ENCODE measurements at places on chromosomes 4 and X.
A peak's percentile ranks its signal among the peaks of the same experiment; 100 is the strongest.

DNA sequence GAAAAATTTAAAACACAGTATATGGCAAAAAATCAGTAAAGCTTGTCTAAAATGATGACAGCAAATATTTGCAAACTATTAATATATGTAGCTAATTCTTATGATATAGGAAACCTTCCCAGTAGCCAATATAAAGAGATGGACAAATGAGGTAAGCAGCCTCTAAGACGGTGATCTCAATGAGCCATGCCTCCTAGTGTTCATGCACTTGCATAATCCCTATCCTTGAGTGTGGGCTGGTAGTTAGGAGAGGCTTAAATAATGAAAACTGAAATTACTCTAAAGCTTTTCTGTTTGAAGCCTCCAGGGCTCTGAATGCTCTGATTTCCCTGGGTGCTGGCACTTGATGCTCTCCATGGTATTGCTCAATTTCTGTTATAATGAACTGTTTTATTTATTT is 24.6 kb upstream of the ARMCX4 start:
- DNase-seq = no peak

DNA sequence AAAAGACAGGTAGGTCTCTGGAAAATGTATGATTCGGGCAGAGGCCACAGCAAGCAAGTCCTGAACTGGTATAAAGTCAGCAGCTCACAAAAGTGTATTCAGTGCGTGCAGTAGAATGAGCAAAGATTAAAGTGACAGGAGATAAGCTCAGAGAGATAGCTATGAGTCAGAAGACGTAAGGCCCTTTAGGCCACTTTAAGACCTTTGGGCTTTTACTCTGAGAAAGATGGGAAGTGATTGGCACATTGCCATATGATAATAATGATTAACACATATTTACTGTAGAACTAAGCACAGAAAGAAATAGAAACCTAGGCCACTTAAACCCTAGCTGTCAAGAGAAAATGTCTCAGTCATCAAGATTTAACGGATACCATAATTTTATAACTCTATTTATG is 51.7 kb downstream of the TBCK start:
- no peak for DNase-seq

DNA sequence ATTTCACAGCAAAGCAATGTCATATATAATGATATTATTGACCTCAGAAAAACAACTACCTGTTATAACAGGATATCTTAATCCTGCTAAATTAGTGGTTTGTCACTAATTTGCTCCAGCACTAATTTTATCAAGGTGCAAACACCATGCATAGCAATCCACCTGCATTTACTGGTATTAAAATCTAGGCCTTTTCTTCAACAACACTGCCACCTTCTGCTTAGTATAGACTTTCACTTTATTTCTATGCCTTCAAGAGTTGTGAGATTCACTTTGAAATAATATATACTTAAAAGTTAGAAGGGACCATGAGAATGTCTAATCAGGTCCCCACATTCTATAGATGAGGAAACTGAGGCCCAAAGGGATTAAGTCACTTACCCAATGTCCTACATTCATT is 82.1 kb upstream of the IQCM start:
- DNase-seq = no peak

DNA sequence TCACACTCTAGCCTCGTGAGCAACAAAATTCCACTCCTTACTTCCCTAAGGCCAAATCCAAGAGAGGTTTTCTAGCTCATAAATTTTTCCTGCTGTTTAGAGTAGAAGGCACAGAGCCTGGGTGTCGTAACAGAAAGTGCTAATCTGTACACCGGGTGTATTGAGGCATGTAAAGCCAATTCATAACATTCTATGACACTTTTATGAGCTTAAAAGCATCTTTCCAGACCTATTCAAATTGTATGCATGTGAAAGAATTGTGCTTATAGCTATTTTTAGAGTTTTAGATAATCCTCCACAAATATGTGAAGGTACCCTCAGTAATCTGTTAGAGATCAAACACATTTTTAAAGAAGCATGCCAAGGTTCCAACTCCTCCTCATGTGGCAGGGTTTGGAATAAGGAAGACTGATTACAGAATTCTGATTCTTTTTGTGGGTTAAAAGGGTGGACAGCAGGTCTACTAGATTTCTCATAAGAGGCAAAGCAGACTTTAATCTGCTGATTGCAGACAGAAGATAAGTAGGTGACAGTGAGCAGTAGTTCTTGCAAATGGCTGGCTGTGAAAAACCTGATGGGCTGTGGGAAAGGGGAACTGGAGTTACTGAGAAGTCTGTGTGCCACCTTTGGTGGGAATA is 25.5 kb upstream of the LRCH2 start:
- DNase-seq = no peak

- no peak for DNase-seq
These were observed 114.4 kb downstream of the ZNF518B start for GRCh38 chr4:10342866-10343265.

GRCh38 chrX:38750551-38750950 is 50.7 kb upstream of the MID1IP1 start:
- no peak for DNase-seq

- DNase-seq = no peak
These were observed 5.2 kb downstream of the WNK3 start for GRCh38 chrX:54352677-54353076.

DNA sequence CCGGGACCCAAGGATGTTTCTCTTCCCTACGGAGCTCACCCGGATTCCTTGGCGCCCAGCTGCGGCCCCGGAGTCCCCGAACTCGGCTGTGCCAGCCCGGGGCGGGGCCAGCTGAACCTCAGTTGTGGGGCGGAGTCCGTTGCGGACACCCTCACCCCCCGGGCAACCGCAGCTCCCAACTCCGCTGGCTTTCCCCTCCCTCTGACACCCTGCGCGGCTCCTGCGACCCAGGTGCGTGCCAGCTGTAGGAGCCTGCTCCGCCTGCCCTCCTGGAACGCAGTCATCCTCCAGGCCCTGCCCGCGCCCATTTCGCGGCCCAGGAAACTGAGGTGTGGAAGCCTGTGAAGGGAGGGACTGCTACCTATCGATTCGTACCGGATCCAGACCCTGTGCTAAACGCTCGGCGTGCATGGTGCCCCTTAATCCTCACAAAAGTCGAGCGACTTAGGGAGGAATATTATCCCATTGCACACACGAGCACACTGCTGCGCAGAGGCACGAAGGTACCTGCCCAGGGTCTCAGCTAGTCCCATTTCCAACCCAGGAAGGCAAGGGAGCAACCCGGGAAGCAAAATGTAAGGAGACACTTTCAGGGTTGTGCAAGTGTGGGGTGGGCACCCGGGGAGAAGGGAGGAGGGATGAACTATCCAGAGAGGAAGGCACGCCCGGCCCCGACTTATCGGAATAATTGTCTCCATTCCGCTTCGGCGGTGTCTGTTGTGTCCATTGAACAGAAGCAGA is 12.3 kb downstream of the MSX1 start:
- no peak for DNase-seq

- DNase-seq = no peak
These were observed 20.5 kb downstream of the SPIN4 start for GRCh38 chrX:63330681-63331080.

GRCh38 chr4:152243206-152243605 is 292.7 kb downstream of the FBXW7 start:
- DNase-seq = no peak

DNA sequence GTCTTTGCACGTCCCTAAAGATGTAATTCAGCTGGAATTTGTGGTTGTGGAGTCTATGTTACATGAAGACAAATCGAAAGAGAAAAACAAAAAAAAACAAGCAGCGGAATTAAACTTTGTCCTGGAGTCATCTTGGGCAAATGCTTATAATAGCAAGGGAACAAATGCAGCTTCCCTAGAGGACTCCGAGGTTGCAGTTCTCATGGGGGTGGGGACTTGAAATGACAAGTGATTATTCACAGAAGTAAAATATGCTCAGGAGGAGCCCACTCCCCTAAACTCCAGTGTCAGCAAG is 362.4 kb downstream of the ARHGAP24 start:
- no peak for DNase-seq

- DNase-seq = no peak
These were observed 52.9 kb downstream of the TXK start for GRCh38 chr4:48081196-48081595.

DNA sequence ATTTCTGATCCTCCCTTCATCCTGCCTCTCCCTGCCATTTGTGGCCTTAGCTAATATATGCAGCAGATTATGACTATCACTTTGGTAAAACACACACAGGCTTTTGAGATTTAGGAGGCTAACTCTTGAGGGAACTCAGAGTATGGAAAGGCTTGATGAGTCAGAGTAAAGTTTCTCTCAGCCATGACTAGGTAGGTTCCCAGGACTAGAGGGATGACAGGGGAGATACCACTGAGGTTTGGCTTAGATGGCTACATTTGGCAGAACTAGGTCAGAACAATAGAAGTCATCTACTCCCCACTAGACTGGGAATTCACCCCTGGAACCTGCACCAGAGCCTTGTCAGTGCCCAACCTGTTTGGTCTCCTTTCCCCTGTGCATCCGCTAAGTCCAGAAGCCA is 585.7 kb downstream of the TLL1 start:
- no peak for DNase-seq

DNA sequence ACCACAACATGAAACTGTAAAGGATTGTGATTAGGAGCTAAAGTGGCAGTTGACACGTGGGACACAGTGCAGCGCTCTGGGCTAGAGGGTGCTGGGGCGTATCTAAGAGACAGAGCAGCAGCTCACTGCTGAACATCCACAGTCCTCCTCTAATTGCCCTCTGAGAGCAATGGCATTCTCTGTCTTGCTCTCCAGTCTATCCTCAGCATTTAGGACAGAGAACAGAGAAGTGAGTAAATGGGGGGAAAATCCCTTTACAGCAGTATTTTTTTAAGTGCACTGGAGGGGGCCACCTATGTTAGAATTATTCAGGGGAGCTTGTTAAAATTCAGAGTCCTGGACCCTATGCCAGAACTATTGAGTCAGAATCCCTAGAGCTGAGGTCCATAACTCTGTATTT is 4.2 kb upstream of the TMEM154 start:
- no peak for DNase-seq

- DNase-seq = no peak
These were observed 91.4 kb downstream of the SLC39A8 start for GRCh38 chr4:102253860-102254259.

- DNase-seq = no peak
These were observed 85.0 kb upstream of the TENT5D start for GRCh38 chrX:80335062-80335830.

DNA sequence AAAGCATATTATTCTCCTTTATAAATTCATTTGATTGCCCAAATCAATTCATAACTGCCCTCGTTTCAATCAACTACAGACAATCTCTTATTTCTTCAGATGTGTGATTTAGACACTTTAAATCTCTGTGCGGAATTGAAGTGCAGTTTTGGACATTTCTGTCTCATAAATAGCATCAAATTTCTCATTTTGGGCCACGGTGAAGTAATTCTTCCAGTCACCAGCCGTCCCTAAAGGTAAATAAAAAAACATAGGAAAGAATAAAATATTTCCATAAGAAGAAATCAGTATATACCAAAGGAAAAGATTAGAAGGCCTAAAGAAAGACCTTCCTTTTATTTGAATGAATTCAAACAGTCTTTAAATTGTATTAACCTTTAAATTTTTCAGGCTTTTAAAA is 33.4 kb downstream of the SULT1B1 start:
- no peak for DNase-seq

DNA sequence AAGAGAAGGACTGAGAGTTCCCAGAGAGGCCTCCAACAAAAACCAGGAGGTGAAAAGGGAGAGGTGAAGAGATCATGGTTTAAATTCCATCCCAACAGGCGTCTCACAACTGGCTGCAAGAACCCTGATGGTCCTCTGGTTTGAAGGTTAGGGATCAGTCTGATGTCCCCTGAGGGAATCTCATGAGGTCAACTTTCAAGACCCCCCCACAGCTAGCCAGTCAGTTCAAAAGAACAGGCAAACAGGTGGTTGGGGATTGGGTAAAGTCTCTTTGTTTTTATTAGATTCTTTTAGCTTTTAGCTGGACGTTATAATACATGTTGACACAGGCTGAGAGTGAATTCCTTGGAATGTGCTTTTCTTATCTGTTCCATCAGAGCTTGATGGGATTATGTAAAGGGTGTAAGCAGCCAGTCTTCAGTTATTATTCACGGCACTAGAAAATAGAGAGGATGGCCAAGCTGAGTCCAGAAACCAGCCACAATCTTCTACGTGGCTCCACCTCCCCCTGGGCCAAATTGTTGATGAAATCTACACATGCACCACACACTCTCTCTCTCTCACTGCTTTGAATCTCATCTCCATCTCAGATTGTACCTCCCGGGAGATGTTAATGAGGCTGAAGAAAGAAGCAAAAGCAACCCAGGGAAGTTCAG is 20.8 kb downstream of the ENPP6 start:
- no peak for DNase-seq

DNA sequence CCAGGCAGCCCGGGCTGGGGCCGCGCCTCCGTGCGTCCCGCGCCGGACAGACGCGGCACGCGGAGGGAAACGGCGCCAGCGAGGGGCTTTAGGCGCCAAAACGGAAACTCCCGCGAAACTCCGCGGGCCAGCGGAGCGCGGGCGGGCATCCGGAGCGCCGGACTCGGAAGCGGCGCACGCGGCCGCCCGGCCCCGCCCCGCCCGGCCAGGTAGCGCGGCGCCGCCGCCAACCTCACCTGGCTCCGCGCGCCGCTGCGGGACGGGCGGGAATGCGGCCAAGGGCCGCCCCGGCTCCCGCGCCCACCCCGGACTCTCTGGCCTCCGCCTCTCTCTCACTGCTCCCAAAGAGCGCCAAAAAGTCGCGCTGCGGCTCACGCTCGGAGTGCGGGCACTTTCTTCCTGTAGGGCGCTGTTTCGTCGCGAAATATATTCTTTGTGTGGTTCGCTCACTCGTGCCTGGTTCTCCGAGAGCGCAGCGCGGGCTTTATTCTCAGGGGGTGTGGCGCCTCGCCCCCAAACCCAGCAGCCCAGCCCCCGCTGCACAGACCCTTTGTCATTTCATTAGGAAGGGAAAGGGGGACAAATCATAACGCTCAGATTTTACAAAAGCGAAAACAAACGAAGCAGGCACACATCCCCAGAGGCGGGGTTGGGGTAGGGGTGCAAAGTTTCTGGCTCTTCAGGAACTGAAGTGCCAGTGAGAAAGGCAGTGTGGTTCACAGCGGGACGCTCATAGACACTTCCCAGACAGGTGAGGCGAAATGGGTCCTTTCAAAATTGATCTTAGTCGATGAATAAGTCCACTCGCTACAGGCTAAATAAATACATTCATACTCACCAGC is 961 bp upstream of the MBNL3 start:
- DNase-seq = peak; percentile 41

GRCh38 chrX:96433409-96434077 is 251.1 kb upstream of the DIAPH2 start:
- no peak for DNase-seq

DNA sequence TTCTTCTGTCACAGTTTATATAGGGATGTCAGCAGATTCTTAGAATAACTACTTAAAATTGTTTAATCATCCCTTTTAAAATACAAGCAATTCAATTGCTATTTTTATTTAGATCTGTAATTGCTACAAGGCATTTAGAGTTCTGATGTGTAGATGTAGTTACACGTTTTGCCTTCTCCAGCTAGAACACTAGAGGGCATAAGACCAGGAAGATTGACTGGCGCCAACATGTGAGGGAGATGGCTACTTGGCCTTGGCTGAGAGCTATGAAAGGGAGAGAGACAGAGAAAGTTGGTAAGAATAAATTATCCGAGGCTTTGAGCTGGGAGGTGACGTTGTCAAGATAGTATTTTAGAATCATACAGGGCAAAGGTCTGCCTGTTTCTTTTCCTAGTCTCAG is 563.7 kb upstream of the PRKX start:
- DNase-seq = no peak

- no peak for DNase-seq
These were observed 2.9 kb downstream of the STIM2 start for GRCh38 chr4:26863512-26863911.

- no peak for DNase-seq
These were observed 192.5 kb upstream of the ADAMTS3 start for GRCh38 chr4:72761368-72762038.
